ENCODE measurements at places on chromosomes 12 and 14.

DNA sequence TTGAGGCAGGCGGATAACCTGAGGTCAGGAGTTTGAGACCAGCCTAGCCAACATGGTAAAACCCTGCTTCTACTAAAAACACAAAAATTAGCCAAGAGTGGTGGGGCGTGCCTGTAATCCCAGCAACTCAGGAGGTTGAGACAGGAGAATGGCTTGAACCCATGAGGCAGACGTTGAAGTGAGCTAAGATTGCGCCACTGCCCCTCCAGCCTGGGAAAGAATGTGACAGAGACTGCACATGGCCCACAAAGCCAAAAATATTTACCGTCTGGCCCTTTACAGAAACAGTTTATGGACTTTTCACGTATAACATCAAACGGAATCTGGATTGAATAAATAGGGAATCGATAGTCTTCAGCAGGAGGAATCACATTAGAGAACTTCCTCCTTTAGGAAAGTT lies 3.5 kb downstream of the RSRC2 start:
- no peak for DNase-seq

GRCh38 chr14:72663956-72664650 lies 229.8 kb downstream of the DPF3 start:
- DNase-seq, result no peak

- DNase-seq, result no peak
Observed at GRCh38 chr12:26711569-26711968, 121.4 kb downstream of the ITPR2 start.

DNA sequence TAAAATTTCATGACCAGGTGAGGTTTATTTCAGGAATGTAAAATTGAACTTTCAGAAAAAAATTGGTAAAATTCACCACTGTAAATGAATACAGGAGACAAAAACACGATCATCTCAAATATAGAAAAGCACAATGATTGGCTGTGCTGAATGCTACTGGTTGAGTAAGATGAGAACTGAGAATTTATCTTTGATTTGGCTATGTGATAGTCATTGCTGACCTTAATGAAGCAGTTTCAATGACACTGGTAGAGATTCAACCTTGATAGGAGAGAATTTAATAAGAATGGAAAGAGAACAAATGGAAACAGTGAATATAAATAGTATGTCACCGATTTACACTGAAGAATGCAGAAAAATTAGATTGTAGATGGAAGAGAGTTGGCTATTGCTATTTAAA lies 6.4 kb upstream of the PMCH start:
- no peak for DNase-seq

GRCh38 chr14:105105158-105105557 lies 39.9 kb upstream of the GPR132 start:
- no peak for DNase-seq

- DNase-seq, result no peak
Observed at GRCh38 chr12:90207799-90208198, 499.2 kb upstream of the ATP2B1 start.

DNA sequence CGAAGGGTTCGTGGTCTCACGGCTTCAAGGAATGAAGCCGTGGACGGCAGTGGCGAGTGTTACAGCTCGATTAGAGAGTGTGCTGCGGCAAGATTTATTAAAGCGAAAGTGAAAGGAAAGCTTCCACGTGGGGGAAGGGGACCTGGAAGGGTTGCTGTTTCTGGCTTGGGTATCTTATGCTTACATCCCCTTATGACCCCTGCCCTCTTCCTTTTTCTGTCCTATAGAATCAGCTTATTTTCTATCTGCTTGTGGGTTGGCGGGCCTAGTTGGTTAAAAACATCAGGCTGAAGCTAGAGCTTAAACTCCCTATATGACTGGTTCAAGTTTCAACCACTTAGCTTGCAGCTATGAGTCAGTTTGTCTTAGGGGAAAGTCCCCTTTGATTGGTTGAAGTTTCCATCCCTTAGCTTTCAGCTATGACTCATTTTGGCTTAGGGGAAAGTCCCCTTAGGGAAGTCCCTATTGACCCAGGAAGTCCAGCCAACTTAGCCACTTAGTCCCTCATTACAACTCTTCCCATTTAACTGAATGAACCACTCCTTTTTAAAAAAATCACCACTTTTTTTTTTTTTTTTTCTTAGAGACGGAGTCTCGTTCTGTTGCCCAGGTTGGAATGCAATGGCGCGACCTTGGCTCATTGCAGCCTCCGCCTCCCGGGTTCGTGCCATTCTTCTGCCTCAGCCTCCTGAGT lies 1494.7 kb upstream of the TMEM132C start:
- no peak for DNase-seq

GRCh38 chr14:77203611-77204458 lies 22.2 kb downstream of the TMEM63C start:
- no peak for DNase-seq

GRCh38 chr12:24989216-24989615 lies 40.3 kb upstream of the BCAT1 start:
- no peak for DNase-seq

- no peak for DNase-seq
Observed at GRCh38 chr12:121089813-121090430, 42.8 kb upstream of the P2RX7 start.

DNA sequence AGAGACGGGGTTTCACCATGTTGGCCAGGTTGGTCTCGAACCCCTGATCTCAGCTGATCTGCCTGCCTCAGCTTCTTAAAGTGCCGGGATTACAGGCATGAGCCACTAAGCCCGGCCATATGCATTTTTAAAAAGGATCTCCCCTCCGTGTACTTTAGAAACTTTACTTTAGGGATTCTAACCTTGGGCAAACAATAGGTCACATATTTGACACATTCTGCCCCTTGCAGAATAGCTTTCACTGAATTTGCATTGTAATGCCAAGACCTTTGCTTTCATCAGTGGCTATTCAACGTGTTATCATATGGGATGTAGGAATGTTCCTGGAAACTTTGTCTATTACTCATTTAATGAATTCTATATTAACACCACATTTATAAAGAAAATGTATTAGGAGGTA lies 11.4 kb upstream of the ANKS1B start:
- DNase-seq, result no peak

GRCh38 chr12:119870457-119870856 lies 6.7 kb downstream of the CIT start:
- DNase-seq, result no peak

GRCh38 chr14:34355584-34356263 lies 106.3 kb downstream of the SPTSSA start:
- no peak for DNase-seq

DNA sequence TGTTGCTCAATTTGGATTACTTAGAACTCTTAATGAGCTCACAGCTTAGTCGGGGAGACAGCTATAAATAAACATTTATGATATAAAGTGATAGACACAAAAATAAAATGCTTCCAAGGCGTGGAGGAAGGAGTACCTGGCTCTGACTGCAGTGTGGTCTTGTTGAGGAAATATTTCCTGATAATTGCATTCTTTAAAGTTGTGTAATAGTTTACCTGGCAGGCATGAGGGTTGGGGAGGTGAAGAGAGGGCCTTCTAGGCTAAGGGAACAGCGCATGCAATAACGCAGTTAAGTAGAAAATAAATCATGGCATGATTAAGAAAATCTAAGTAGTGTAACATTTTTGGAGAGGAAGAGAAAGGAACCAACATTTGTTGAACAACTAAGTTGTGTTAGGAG lies 260.5 kb upstream of the ATP2B1 start:
- DNase-seq, result no peak

DNA sequence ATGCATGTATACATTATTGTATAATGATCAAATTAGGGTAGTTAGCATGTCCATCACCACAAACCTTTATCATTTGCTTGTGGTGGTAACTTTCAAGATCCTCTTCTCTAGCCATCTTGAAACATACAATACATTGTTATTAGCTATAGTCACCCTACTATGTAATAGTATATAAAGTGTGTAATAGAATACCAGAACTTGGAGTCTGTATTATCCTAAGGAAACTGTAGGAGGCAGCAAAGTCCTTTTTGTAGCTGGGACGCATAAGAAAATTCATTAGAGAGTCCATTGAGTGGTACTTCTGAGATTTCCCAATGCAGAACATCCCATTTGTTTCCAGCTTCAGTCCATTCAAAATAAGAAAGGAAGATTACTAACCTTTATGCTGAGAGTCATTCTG lies 325.9 kb upstream of the LRFN5 start:
- DNase-seq, result no peak

GRCh38 chr12:6607751-6608591 lies 792 bp upstream of the CHD4 start:
- DNase-seq, result peak; percentile 46

DNA sequence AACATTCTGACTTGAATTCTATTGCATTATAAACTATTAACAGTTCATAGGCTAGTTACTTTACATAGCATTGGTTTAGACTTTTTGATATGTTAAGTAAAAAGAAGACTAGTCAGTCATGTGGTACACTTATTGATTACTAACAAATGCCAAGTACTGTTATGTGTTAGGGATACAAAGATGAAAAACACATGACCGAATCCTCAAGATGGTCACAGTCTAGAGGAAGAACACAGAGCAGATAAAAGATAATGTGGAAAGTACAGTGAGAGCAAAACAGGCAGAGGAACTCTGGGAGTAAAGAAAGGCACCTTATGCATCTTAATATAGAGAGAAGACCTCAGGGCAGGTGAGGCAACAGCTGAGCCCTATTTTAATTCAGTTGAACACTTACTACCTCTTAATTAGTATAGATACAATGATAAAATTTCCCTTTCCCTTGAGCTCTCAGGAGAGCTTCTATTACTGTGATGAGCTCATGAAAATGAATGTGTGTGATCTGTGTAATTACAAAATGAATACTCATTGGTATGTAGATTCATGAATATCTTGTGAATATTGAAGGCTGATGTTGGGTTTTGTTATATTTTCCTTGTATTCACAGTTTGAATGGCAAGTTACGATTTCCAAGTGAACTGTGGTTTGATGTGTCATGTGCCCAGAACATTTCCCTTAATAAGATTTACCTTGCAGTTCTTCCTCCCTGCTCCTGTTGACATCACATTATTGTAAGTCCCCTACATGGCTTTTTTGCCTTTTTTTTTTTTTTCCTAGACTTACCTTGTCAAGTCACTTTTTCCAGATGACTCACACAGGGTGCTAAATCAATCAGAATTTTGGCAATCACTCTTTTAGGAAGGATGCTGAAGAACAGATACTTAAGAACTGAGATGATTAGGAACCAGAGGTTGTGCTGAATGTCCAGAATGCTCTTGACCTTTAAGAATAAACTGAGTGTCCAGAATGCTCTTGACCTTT lies 29.5 kb upstream of the MSRB3 start:
- DNase-seq, result no peak

DNA sequence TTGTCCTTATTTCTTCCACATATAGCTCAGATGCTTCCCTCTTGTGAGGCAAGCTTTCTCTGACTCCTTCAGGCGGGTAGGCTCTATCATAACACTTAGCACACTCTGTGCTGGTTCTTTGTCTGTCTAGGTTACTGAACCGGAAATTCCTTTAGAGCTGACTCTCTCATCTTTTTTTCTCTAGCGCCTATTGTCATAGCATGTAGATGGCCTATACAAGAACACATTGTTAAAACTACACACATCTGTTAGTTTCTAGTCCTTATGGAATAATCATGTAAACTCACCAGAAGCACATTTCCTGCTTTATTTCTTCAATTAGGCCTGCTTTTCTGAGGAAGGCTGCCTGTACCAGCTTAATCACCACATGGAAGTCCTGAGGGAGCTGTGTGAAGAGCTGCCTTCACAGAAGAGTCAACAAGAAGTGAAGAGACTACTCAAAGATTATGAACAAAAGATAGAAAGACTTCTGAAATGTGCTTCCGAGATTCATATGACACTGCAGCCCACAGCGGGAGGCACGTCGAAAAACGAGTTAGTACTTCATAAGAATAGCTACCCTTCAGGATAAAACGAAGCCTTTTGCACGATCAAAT lies 143.9 kb downstream of the SYNE2 start:
- no peak for DNase-seq

DNA sequence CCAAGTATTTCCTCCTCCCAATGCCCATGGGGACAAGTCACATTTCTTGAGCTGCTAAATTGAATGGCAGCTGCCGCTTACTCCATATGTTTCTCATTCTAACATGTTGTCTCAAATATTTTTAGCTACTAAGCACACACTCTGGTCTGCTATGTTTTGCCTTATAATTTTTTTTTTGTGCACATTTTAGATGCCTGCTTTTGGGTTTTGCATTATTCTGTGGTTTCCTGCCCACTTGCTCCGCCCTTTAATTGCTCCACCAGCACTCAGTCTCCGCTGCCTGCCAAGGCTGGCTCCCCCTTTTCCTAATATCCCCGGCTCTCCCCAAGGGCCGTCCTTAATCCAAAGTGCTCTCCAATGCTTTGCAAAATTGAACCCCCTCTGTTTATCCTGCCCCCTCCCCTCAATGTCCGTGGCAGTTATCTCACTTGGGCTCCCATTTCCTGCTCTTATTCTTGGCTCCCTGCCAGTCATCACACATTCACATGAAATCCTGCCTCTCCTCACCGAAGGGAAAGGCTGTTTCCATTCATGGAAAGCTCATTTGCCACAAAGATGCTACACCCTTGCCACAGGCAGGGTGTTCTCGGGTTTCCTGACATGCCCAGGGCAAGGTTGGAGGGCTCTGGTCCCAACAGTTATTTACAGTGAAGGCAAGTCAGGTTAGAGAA lies 79.4 kb downstream of the C12orf75 start:
- DNase-seq, result no peak

DNA sequence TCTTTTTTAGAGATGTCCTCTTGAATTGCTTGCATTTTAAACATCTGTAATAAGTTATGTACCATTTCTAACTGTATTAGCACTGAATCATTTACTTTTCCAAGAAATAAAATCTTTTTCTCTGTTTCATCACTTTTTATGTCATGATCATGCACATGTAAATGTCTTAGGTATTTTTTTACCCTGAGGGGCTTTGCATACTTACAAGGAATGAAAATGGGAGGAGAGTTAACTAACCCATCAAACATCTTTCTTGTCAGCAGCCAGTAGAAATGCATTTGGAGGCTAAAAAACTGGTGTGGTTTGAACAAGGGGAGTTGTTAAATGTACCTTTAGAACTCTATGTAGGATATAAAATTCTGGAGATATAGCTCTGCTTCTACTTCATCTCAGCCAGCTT lies 1080.3 kb downstream of the GALC start:
- DNase-seq, result no peak

DNA sequence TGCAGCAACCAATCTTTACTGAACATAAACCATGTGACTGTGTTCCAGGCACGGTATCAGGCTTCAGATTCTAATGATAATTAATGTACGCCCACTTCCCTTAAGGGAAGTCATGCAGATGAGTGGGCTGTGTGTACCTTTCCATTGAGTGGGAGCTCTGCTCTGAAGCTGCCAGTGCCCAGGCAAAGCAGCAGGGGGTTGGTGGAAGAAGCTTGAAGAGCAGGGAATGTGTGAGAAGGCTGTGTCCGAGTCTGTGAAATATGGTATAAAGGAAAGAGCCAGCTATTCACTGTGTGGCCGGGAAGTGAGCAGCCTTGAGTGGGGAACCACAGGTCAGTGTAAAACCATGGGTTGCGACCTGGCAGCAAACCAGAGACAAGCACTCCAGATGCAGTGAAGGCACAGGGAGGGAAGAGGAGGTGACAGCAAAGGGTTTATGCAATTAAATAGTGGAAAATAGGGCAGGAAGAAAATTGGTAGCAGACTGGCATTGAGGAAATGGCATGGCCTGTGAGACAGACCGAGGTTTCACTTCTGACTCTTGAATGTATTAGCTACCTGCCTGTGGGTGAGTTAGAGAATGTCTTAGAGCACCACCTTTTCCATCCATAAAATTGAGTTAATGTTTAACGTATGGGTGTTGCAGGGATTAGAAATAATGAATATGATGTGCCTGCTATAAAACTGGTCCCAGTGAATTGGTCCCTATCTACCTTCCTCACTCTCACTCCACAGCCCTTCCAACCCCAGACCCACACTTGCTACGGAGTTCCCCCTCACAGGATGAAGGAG lies 116.4 kb downstream of the NTF3 start:
- no peak for DNase-seq

Measured in activated T-helper 1 cell treated with anti-CD3 and anti-CD28 coated beads, Interleukin-2, amount 50 U/mL, for 16 hours (primary cell).